ENCODE measurements at places on chromosomes 5 and 9.

- no peak for DNase-seq
These were observed 56.8 kb downstream of the DRD1 start for GRCh38 chr5:175387144-175387543.

- no peak for DNase-seq
These were observed 167.3 kb upstream of the FST start for GRCh38 chr5:53313145-53313544.

GRCh38 chr5:139426203-139426885 is 13.0 kb downstream of the DNAJC18 start:
- no peak for DNase-seq

DNA sequence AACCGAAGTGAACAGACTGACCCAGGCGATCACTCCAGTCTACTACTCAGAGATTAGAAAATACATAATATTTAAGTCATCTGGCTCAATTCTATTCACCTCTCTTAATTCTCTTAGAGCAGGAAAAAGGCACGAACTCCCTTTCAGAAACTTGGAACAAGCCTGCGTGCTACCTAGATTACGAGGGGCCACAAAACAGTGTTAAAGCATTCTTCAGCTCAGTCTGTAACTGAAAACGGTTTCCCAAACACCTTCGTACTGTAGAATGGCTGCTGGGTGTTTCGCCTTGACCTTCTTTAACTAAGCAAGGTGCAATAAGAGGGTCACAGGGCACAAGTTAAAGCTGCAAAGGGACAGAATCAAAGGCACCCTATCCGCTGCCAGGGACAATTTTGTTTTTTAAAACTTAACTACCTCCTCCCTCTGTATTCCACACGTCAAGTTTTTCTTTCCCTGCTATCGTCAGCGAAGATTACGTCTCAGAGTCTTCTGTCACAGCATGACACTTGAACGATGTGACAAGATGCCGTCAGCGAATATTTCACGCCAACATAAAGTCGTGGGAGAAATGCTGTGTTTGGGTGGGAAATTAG is 687 bp downstream of the LYSMD3 start:
- DNase-seq: peak; percentile 24

DNA sequence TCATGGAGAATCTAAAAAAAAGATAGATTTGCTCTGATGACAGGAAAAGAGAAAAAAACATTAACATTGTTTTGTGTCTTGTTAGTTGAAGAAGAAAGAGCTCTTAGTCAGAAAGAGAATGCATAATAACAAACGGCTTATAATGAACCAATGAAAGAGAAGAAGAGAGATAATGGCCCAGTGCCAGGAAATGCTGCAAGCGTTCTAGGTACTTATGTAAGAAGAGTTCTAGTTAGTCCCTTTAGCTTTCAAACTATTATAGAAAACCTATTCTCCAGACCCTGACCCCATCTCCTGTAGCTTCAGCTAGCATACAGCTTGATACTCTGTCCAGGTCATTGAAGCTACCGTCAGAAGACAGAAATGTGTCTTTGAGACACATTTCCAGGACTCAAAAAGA is 70.2 kb downstream of the FBXL17 start:
- no peak for DNase-seq

DNA sequence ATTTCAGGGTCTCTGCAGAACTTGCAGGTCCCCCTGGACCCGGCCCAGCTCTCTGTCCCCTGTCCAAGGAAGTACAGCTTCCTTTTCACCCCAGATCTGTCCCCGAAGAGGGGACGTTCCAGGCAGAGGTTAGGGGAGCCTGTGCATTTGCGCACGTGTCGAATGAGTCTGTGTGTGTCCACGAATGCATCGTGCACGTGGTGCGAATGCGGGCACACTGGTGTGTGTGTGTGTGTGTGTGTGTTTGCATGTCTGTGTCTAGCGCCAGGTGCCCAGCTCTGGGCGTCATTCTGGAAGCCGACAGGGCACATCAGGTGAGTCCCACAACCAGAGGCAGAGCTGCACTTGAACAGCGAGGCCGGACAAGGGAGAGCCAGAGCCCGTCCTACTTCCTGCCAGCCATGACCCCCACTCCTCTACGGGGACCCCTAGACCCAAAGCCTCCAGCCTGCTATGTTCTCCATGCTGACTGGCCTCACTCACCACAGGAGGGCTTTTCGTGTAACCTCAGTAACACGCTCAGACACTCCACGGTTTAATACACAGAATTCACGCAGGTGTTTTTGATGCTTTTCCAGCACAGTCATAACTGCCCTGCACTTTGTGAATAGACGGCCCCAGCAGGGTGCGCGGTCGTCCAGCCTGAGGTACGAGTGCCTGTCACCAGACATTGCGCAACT is 41.3 kb upstream of the CACNA1B start:
- DNase-seq: peak; percentile 4

- no peak for DNase-seq
These were observed 59.8 kb upstream of the POU5F2 start for GRCh38 chr5:93800988-93801811.

DNA sequence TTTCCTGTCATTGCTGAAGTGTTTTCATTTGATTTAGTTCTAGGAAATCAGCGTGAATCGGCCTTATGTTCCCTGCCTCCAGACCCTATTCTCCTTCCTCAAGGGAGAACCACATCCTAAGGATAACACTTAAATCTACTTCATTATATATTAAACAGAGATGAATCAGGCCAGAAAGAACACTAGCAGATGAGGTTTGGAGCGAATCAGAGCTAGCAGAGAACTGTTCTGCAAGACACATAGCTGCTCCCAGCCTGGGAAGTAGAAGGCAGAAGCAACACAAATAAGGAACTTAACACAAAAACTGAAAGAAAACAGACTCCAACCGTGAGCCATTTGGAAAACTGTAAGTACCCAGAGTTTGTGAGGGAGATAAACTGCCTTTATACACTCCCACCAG is 718.2 kb downstream of the SEMA5A start:
- DNase-seq: no peak

- no peak for DNase-seq
These were observed 25.9 kb downstream of the FNBP1 start for GRCh38 chr9:130017076-130017475.

GRCh38 chr9:109745335-109746283 is 34.4 kb upstream of the PALM2AKAP2 start:
- DNase-seq: no peak

GRCh38 chr5:54148067-54148845 is 162.1 kb downstream of the ARL15 start:
- DNase-seq: no peak

DNA sequence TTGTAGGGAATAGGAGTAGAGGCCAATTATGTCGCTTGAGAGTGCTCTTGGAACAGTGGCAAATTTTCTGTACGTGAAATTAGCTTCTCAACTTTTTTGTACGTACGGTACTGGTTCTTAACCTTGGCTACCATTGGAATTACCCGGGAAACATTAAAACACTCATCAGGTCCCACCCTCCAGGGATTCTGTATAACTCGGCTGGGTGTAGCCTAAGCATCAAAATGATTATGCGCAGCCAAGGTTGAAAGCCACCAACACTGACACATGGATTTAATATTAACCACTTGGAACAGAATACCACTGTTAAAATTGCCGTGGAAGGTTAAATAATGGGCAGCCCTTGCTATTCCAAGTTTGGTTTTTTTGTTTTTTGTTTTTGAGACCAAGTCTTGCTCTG is 17.4 kb downstream of the DNAJA1 start:
- no peak for DNase-seq

- no peak for DNase-seq
These were observed 616.8 kb downstream of the TLE4 start for GRCh38 chr9:80188579-80188978.

GRCh38 chr9:135612437-135612836 is 26.9 kb downstream of the GLT6D1 start:
- DNase-seq: no peak
